Activated naive CD4-positive, alpha-beta T cell (primary cell): ENCODE measurements at places on chromosomes 7 and 10.

- DNase-seq = no peak
These were observed 430.9 kb downstream of the POM121L12 start for GRCh38 chr7:53466371-53466770.

DNA sequence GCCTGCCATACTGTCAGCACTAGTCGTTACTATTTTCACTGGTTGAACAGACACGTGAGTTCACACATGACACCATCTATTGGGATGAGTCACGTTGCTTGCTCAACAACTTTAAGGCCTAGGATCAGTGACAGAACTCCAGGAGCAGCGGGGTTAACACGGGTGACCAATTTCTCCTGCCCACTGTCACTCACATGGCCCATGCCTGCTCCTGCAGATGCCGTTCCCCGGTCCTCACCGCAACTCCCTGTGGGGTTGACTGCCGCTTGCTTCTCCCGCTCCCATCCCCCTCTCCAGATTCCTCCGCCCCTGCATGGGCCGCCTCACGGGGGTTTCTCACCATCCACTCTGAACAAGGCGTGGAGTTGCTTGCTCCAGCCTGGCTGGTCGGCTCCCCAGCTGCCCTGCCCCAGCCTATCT lies 128.2 kb downstream of the TAX1BP1 start:
- no peak for DNase-seq

DNA sequence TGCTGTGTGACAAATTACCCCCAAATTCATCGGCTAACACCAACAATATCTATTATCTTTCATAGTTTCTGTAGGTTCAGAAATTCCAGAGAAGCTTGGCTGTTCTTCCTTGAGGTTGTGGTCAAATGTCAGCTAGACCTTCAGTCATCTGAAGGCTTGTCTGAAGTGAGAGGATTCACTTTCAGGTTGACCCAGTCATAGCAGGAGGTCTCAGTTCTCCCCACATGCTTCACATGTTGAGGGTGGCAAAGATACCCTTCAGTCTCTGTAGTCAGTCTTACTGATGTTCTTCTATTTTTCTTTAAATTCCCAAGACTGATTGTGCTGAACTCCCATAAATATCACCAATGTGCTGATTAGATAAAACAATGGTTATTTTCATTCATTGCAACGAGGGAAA lies 1692.0 kb downstream of the REEP3 start:
- no peak for DNase-seq

DNA sequence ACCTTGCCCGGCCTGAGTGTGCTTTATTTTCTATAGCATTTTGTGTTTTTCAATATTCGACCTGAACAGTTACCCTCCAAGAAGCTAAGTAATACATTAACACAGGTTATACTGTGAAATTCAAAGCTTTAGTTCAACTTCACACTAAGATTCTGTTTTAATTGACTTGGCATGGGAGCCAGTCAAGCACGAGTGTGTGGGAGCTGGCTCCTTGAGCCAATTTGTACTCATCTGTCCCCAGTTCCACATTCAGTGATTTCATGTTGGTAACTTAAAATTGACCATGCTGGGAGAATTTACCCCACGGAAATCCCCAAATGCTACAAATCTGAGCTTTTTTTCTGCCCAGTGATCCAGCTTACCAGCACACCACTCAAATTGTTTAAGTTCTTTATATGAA lies 20.3 kb downstream of the TSPAN12 start:
- no peak for DNase-seq

DNA sequence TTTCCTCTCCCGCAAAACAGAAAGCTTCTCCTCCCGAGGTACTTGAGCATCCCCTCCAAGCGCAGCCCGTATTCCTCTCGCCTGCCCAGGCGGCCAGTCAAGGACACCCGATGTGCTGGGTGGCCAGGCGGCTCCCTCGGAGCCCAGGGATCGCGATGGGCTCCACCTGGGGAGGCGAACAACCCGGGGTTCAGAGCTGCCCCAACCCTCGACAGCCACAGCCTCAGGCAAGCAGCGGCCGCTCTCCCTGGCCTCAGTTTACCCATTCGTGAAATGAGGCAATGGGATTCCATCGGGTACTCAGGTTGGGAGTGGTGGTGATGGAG lies 147.4 kb downstream of the CYP26A1 start:
- DNase-seq = no peak

GRCh38 chr7:142745745-142746144 lies 3.5 kb upstream of the PRSS1 start:
- DNase-seq = no peak

DNA sequence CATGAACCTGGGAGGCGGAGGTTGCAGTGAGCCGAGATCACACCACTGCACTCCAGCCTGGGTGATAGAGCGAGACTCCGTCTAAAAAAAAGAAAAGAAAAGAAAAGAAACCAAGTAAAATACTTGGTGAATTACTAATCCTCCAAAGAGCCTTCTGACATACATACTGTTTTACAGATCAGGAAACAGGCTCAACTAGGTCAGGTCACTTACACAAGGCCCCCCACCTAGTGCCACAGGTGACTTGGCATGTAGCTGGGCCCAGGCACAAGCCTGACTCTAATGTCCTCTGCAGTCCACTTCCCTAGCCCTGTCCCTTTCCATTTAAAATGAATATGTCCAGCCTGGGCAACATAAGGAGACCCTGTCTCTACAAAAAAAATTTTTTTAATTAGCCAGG lies 157.0 kb downstream of the TPST1 start:
- no peak for DNase-seq

- DNase-seq = no peak
These were observed 222.4 kb downstream of the BICC1 start for GRCh38 chr10:58735087-58735486.

- no peak for DNase-seq
These were observed 55.3 kb upstream of the MGMT start for GRCh38 chr10:129411772-129412171.

DNA sequence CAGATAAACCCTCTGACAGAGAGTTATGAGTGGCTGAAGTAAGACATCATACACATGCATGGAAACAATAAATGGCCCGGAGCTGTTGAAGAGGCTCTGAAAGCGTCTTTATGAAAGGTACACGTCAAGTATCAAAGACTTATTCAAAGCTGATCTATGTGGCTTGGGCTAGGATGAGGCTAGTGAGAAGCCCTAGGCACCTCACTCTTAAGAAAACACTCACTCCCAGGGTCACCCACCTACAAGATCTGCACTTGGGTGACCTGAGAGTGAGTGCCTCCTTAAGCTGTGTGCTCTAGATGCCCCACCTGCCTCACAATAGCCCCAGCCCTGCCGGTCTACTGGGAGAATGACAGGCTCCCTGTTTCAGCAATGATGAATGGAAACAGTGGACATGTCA lies 1.1 kb upstream of the GIMAP1 start:
- no peak for DNase-seq

DNA sequence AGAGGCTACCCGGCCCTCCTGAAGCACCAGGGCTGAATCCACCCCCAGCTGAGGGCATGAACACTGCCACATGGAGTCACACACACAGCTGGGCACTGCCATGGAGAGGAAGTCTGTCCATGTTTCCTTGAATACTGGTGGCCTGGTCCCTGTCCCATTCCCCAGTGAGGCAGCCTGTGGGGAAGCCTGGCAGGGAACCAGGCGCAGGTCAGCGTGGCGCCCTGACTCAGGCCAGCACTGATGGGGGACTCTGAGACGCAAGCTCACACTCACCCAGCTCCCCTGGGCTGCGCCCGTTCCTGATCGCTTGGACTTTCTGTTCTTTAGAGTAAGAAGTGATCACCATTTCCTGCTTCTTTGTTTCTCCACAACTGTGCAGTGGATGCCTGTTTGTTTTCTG lies 128.3 kb downstream of the EGFR start:
- no peak for DNase-seq
